ENCODE measurements at places on chromosomes 7 and 10.

- DNase-seq = no peak
Observed at GRCh38 chr7:156768698-156769472, 124.1 kb downstream of the LMBR1 start.

- DNase-seq = no peak
Observed at GRCh38 chr7:2632733-2633537, 1.1 kb downstream of the TTYH3 start.

GRCh38 chr7:69630292-69630691 is 32.0 kb downstream of the AUTS2 start:
- no peak for DNase-seq

- DNase-seq = peak; percentile 30
Observed at GRCh38 chr10:95242581-95243317, 48.1 kb downstream of the PDLIM1 start.

GRCh38 chr7:28654110-28654509 is 241.8 kb downstream of the CREB5 start:
- DNase-seq = no peak

DNA sequence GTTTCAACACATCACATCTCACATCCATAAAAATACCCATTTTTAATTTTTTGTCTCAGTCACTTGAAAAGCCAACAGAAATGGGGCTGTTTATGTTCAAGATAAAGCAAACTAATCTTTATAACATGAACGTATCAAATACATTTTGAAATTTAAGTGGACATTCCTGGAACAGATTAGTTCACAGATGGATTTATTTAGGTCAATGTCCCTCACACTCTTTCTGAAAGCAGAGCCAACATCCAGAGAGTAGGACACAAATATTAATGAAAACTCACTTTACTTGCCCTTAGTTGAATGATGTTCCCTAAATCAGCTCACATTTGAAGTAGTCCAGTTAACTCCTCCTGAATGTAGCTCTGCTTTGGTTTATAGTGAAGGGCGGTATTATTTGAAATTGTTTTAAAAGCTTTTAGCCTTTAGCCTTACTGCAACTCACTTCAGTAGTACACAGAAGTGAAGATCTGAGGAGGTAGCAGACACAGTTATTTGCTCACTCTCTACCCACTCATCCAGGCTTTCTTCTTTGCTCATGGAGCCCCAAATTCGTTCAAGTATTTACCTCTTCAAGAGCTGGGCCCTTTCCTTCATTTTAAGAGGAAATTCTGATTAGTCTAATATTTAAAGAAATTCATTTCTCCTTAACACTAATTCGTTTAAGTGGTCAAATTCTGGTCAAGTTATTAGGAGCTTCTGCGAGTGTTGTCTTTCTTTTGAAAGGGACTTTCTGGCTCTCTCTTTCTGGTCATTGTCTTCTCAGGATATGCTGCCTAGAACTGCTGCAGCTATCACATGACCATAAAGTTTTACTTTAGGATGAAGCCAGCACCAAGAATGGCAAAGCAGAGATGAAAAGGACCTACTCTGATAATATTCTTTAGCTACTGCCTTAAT is 180.6 kb upstream of the AGR3 start:
- DNase-seq = no peak

GRCh38 chr10:43655311-43655710 is 6.6 kb upstream of the ZNF32 start:
- DNase-seq = no peak

DNA sequence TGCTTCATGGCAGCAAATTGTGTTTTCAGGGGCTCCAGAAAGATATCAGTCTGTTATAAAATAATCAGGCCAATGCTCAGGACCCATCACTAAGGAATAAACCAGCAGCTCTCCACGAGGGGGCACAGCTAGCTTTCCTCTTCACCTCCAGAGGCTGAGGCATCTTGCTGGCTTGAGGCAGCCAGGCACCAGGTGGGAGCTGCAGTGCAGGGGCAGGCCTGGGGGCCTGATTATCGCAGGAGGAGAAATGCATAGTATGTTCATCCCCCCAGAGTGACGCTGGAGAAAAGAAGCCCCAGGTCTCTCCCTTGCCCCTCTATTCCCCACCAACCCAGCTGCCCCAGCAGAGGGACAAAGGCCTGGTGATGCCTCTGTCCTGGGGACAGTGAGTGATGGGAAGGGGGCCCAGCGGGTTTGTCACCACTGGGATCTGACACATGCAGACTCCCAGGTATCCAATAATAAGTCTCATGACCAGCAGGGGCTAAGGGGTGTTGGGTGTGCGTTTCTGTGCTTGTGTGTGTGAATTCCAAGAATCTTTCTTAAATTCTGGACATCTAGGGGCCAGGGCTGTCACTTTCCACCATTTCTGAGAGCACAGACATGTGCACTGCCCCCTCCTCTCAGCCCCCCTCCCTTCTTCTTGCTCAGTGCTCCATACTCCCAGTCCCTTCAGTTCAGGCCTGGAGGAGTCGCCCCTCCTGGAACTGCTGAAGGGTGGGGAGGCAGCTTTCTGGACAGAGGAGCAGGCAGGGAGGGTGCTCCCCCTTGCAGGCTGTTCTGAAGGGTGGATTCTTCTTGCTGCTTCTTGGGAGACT is 128.1 kb upstream of the FAM20C start:
- peak; percentile 33 for DNase-seq

DNA sequence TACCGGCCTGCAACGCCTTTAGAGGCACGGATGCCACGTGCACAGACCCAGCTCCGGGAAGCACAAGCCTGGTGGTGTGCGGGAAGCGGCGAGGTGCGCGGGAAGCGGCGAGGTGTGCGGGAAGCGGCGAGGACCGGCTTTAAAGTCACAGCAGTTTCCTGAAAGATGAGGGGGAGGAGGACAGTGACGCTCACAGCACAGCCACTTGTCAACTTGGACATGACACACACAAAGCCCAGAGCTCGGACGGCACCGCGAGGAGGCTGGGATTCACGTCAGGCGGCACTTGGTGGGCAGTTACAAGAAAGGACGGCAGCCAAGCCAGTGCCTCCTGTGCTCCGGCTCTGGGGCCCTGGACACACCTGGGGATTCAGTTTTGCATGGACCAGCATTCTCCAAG is 525.9 kb downstream of the DNAJB6 start:
- no peak for DNase-seq

- DNase-seq = no peak
Observed at GRCh38 chr7:128710481-128710880, 28.7 kb upstream of the CALU start.

DNA sequence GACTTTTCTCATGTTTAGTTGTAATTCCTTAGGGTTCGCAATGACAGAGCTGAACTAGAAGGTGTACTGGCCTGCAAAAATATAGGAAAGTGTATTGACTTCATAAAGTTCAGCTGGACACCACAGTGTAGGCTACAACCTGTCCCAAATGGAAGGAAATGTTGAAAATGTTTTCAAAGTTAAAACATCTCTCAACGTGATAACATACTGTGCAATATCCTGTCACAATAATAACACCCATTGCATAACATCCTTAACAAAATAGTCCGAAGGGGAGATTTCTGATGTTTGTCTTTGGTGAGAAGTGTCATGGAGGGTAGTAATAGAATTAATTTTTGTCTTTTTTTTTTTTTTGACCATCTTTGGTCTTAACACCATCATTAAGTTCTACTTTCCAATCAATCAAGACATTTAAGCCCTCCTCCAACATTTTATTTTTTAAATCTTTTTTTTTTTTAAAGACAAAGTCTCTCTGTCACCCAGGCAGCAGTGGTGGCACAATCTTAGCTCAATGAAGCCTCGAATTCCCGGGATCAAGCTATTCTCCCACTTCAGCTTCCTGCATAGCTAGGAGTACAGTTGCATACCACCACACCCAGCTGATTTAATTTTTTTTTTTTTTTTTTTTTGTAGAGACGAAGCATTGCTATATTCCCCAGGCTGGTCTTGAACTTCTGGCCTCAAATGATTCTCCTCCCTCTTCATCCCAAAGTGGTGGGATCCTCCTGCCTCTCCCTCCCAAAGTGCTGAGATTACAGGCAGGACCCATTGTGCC is 45.7 kb downstream of the DYNC1I1 start:
- DNase-seq = no peak

DNA sequence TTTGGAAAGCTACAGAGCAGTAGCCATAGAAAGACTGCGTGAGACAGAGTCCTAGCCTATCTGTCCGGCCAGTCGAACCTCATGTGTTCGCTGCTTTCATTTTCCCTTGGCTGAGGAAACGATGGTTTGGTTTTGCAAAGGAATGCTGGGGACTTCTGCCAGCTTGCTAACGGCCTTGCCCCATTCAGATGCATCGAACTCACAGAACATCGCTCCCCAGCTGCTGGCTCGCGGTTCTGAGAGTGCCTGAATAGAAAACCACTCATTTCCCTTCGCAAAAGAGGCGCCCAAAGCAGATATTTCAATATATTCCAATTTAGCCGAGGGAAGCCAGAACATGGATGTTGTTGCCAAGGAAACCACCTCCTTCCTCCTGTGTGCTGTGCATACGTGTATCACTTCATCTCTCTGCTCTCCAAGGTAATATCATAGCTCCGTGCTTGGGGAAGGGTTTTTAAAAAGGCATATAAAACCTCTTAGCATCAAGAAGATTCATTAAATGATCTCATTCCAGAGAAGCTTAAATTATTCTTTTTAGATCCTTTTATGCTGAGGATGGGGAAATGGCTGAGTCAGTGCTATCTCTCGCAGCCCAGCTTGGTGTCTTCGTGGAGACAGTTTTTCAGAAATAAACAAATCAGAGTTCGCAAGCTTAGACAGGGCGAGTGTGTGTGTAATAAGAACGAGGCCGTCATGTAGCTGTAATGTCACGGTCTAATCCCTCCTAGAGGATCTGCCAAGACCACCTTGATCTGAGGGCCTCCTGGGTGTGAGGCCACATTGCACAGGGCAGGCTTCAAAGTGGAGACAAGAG is 215.2 kb downstream of the RPS24 start:
- DNase-seq = no peak

DNA sequence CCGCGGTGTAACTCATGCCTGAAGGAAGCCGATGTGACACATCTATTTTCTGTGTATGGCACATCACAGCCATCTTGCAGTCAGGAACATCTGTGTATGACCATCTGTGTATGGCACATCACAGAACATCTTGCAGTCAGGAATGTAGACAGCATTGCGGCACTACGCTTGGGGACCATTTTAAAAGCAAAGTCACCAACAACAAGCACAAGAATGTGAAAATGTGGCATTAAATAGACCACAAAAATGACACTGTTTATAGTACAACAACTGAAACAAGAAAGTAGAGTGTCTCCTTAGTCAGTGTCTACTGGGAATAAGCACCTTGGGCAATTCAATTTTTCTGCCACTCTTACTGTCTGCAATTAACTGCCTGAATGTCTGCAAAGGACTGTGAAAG is 124.4 kb downstream of the HGF start:
- DNase-seq = no peak

GRCh38 chr10:125152450-125153368 is 7.7 kb downstream of the CTBP2 start:
- DNase-seq = no peak

- peak; percentile 57 for DNase-seq
Observed at GRCh38 chr7:157339777-157340677, 3.2 kb downstream of the DNAJB6 start.

DNA sequence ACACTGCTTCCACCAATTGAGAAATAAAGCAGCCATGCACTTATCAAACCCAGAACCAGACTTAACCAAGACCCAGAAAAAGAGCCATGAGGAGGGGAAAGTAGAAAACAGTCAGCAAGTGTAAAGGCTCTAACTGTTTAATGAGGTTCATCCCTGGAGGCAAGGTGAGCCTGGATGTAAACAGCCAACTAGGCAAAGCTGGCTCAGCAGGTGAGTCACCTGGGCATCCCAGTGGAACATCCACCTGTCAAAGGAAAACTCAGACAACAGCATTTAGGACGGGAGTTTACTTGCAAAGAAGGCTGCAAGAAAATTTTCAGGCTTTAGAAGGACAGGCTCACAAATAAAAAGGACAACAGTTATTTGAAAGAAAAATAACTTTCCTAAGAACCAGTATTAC is 153.0 kb downstream of the SNX13 start:
- DNase-seq = no peak

- DNase-seq = no peak
Observed at GRCh38 chr7:44144968-44145478, 3.9 kb upstream of the MYL7 start.

GRCh38 chr10:47326927-47327330 is 4.7 kb downstream of the GDF2 start:
- DNase-seq = no peak

- DNase-seq = no peak
Observed at GRCh38 chr10:133159950-133160825, at the start of gene KNDC1. KNDC1 (plus strand) TSS chr10:133160219; CDS start chr10:133160468, 249 bp downstream.

- DNase-seq = no peak
Observed at GRCh38 chr7:104898434-104898833, 115.6 kb upstream of the KMT2E start.

DNA sequence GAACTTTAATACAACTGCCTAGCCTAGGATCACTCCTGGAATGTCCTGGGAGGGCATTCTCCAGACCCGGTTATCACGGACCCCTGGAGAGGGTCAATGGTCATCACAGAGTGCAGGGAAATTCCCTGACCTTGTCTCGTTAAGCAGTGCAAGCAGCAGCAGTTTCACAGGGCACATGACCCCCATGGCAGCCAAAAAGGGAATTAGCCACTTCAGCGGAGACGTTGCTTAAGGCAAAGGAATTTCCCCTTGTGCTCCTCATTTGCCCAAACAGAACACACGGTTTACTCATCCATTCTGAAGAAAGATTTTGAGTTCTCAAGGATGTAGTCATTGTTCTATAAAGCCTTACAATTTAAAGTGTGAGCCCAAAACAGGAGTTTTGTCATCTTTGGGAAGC is 260.3 kb downstream of the SNX13 start:
- DNase-seq = peak; percentile 69

DNA sequence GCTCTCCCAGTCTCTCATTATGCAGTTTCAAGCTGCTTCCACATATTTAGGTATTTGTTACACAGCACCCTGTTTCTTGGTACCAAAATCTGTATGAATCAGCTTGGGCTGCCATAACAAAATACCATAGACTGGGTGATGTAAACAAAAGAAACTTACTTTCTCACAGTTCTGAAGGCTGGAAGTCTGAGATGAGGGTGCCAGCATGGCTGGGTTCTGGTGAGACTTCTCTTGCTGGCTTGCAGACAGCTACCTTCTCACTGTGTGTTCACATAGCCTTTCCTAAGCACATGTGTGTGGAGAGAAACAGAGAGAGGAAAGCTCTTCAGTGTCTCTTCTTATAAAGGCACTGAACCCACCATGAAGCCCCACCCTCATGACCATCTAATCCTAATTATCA is 15.7 kb upstream of the CBLL1 start:
- no peak for DNase-seq

DNA sequence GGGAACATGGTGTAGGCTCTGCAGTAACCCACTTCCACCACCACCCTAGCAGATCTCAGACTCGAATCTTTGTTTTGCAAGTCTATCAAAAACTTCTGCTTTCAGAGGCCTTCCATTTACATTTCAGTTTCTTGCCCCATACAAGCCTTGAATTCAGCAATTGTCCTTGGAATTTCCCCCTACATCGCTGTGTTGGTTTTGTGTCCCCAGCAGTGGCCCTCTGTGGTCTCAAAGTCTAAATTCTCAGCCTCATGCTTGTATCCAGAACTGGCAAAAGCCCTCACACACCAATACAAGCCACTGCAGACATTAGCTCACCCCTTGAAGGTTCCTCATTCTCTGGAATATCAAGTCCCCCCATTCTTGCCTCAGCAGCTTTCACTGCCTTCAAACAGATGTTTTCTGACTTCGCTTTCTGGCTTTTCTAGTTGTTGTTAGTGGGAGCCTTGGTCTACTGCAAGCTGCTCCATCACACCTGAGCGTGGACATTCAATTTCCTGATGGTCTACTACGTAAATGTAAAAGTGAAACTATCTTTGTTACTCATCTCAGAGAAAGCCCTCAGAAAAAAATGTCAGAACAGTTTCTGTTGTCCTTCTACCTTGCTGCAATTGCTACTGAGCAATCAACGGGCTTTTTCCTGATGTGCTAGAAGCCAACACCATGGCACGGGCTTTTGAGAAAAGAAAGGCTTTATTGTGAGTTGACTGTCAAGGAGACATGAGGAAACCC is 1.8 kb upstream of the NUB1 start:
- no peak for DNase-seq
